ENCODE measurements at places on chromosomes 2 and 18. TPM values are rescaled to one million over a fixed set of nuclear protein-coding genes. Genes with fewer than 3 reads are reported as not detected.

NPPC gene
- total RNA-seq, result not detected

MROH2A gene
- total RNA-seq, result not detected

DAW1 gene
- 2.0 TPM for total RNA-seq

DOCK10 gene
- 53.2 TPM for total RNA-seq

KIAA1328 gene
- total RNA-seq, result 9.2 TPM

MARCO gene
- under 0.01 TPM for total RNA-seq

HOXD11 gene
- total RNA-seq, result 2.5 TPM

Measured in subcutaneous preadipocyte (primary cell).